ENCODE measurements at places on chromosomes 1 and 21.

- no peak for DNase-seq
These were observed 670.6 kb upstream of the PKN2 start for GRCh38 chr1:88013485-88013884.

DNA sequence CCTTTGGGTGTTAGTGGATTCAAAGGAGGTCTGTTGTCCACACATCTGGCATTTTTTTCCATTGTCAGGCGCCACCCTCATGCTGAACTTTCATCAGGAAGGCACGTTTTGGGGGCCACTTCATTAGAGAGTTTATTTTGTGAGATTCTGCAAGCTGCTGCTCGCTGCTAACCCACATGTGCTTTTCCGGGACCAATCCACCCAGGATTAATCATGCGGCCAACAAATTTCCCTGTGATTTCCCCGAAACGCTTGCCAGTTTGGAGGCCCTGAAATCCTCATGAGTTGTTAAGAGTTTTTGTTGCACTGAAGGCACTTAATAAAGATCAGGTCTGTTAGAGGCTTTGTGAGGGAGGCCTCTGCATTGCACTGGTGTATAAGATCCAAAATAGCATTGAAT lies 2.4 kb downstream of the PDPN start:
- no peak for DNase-seq

DNA sequence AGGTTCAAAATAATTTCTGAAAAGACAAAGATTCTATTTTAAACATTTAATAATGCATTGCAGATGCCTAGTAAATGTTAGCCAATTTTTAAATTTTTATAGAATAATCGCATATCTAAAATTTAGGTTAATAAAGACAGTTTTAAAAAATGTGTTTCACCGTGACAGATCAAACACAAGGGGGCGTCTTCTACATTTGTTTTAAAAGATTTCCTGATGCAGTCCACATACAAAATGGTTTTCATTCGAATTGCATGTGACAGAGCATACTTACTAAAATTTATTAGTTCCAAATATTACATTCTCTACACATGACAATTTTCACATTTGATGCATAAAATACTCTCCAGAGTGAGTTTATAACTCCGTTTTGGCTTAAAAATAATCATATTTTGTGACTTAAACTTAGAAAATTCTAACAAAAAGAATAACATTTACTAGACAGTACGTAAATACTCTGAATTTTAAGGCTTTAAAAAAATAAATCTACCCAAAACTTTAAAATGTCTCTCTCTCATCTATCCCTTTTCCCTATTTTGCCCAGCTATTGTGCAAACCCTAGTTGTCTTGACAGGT lies 75.5 kb downstream of the ADAMTS1 start:
- DNase-seq: no peak

GRCh38 chr1:25113086-25113485 lies 119.2 kb downstream of the SYF2 start:
- no peak for DNase-seq

GRCh38 chr1:75539230-75540116 lies 71.4 kb downstream of the SLC44A5 start:
- DNase-seq: no peak
